Stomach (tissue), 19 donors: ENCODE measurements at places on chromosomes 13 and 19.

- H3K27ac ChIP-seq, result no peak overlapping the region
- H3K36me3 ChIP-seq, result peaks cover 70% of the 10 kb centered on the region
- no peaks in the 10 kb centered on the region for H3K4me1 ChIP-seq
- no peak overlapping the region for H3K4me3 ChIP-seq
- DNase-seq, result no peak
Observed at GRCh38 chr13:113831061-113831460, 32.8 kb downstream of the GAS6 start.

GRCh38 chr19:40174092-40174491 is 17.1 kb upstream of the MAP3K10 start:
- DNase-seq, result no peak
- no peaks in the 10 kb centered on the region for H3K27me3 ChIP-seq
- no peak overlapping the region for H3K27ac ChIP-seq
- H3K4me1 ChIP-seq, result no peaks in the 10 kb centered on the region

- no peak overlapping the region for H3K27ac ChIP-seq
- no peak for DNase-seq
- H3K27me3 ChIP-seq, result no peaks in the 10 kb centered on the region
- no peak overlapping the region for H3K4me3 ChIP-seq
- H3K36me3 ChIP-seq, result no peaks in the 10 kb centered on the region
- H3K4me1 ChIP-seq, result no peaks in the 10 kb centered on the region
Observed at GRCh38 chr13:30704596-30704995, 30.7 kb upstream of the ALOX5AP start.

- H3K4me3 ChIP-seq, result no peak overlapping the region
- H3K4me1 ChIP-seq, result no peaks in the 10 kb centered on the region
- no peak for DNase-seq
- H3K36me3 ChIP-seq, result no peaks in the 10 kb centered on the region
- no peak overlapping the region for H3K27ac ChIP-seq
- H3K27me3 ChIP-seq, result no peaks in the 10 kb centered on the region
Observed at GRCh38 chr13:31394506-31394905, 194.7 kb downstream of the B3GLCT start.

DNA sequence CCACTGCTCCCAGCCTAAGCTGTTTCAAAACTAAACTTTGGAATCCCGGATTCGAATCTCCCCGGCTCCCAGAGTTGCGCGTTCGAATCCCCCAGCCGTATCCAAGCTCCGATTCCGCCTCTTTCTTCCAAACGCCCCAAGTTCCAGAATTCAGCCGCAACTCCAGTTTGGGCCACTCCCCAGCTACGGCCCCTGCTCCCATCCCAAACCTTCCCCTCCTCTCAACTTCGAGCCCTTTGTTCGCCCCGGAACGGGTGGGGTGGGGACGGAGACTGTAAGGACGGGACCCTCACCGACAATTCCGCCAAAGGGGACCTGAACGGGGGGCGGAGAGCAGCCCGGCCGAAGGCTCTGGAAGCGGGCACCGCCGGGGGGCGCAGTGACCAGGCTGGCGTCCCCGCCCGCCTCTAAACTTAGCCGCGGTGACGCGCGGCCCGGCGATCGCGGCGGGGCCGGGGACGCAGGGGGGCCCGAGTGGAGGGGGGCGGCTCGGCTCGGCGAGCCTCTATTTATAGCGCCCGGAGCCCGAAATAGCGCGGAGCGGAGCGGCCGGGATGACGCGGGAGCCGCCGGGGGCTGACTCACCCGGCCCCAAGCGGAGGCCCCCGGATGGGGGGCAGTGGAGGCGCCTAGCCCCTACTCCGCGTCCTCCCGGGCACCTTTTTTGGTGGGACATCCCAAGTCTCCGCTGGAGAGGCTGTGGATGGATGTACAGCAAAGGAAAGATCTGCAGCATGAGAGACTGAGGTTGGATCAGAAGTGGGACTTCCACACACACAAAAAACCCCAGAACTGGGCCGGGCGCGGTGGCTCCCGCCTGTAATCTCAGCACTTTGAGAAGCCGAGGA is 4.9 kb upstream of the ERCC1 start:
- H3K4me3 ChIP-seq, result peak overlapping the region; percentile 41
- H3K4me1 ChIP-seq, result peaks cover 26% of the 10 kb centered on the region
- DNase-seq, result peak; percentile 82
- no peak overlapping the region for H3K27ac ChIP-seq

DNA sequence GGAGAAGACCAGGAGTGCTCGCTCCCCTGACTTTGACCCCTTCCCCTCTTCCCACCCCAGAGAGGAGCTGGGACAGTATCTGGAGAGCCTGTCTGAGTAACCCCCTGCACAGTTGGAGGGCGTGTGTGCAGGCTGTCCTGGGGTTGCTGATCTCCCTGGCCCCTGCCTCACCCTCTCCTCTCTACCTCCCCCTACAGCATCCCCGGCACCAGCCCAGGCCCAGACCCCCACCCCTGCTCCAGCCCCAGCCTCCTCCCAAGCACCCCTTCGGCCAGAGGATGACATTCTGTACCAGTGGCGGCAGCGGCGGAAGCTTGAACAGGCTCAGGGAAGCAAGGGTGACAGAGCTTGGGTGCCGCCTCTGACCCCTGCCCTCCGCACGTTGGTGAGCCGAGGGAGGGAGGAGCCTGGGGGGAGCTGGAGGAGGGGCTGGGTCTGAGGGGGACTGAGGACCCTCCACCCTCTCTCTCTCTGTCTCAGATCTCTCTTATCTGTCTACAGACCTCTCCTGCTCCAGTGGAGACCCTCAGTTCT is 8.7 kb downstream of the PROSER3 start:
- H3K27me3 ChIP-seq, result no peaks in the 10 kb centered on the region
- H3K27ac ChIP-seq, result no peak overlapping the region
- peaks cover 17% of the 10 kb centered on the region for H3K36me3 ChIP-seq
- DNase-seq, result no peak
- no peak overlapping the region for H3K4me3 ChIP-seq

GRCh38 chr19:4303819-4304537 is 420 bp upstream of the FSD1 start:
- no peak overlapping the region for H3K27ac ChIP-seq
- no peak for DNase-seq
- H3K27me3 ChIP-seq, result peaks cover 50% of the 10 kb centered on the region
- no peaks in the 10 kb centered on the region for H3K36me3 ChIP-seq
- H3K4me1 ChIP-seq, result peaks cover 10% of the 10 kb centered on the region

DNA sequence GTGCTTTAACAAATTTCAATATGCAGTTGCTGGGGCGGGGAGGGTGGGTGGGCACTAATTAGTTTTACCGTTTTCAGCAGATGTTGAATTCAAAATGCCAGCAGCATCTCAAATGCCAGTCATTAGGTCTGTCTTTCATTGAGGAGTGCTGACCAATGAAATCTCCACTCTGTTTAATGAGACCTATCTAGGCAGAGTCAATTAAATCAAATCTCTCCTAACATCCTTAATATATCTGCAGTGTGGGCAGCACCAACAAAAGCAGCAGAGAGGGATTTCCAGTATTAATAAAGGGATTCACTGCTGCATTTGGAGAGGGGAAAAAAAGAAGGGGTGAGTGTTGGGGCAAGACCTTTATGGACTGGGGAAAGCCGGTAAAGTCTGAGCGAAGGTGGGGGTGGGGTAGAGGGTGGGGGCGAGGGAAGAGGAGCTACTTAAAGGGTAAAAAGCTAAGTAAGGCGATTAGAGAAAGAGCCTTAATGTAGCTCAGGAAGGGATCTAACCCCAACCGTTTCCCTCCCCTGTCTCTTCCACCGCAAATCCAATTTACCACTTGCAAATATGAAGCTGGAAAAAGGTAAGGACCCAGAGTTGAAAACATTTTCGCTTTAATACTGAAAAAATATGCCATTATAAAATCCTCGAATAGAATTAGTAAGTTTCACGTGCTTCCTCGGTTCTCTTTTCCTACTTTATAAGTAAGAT is 4.5 kb downstream of the SLITRK1 start:
- no peak overlapping the region for H3K4me3 ChIP-seq
- H3K27me3 ChIP-seq, result no peaks in the 10 kb centered on the region
- peaks cover 8% of the 10 kb centered on the region for H3K4me1 ChIP-seq
- H3K36me3 ChIP-seq, result no peaks in the 10 kb centered on the region
- no peak overlapping the region for H3K27ac ChIP-seq

GRCh38 chr13:98556968-98557631 is 19.8 kb downstream of the STK24 start:
- DNase-seq, result peak; percentile 85
- H3K4me1 ChIP-seq, result peaks cover 41% of the 10 kb centered on the region
- H3K4me3 ChIP-seq, result no peak overlapping the region
- no peaks in the 10 kb centered on the region for H3K27me3 ChIP-seq
- no peaks in the 10 kb centered on the region for H3K36me3 ChIP-seq

DNA sequence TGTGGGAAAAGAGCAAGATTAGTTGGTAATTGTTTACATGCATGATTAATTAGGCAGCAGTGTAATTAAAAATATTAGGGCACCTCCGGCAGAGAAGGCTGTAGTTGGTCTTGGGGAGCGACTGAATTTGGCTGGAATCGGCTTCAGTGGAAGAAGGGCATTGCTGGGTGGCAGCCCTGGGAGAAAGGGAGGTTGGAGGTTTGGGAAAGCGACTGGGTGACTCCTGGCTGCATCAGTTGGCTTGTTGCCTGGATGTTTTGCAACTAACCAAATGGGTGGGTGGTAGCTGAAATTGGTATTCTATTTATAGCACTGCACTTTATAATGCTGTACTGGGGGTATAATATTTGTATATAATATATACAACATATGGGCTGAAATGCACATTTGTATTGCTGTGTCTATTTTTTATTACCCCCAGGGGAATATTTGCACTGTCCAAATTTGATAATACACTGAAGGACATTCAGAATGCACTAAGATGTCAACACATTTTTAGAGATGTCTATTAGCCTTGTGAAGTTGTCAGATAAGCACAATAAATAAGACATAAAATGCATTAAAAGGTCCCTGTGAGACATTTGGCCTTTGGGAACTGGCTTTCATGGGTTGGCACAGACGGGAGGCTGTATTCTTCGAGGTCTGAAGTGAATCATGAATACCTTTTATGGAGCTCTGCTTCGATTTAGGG is 1.7 kb downstream of the B3GLCT start:
- no peaks in the 10 kb centered on the region for H3K27me3 ChIP-seq
- DNase-seq, result peak; percentile 52
- H3K36me3 ChIP-seq, result no peaks in the 10 kb centered on the region

GRCh38 chr13:100542826-100543156 is 45.8 kb downstream of the GGACT start:
- H3K4me3 ChIP-seq, result no peak overlapping the region
- DNase-seq, result peak; percentile 43
- no peak overlapping the region for H3K27ac ChIP-seq
- H3K27me3 ChIP-seq, result no peaks in the 10 kb centered on the region
- no peaks in the 10 kb centered on the region for H3K4me1 ChIP-seq
- no peaks in the 10 kb centered on the region for H3K36me3 ChIP-seq

- peak overlapping the region; percentile 77 for H3K27ac ChIP-seq
- no peaks in the 10 kb centered on the region for H3K27me3 ChIP-seq
- H3K4me1 ChIP-seq, result peaks cover 34% of the 10 kb centered on the region
- peaks cover 21% of the 10 kb centered on the region for H3K36me3 ChIP-seq
- peak overlapping the region; percentile 2 for H3K4me3 ChIP-seq
- DNase-seq, result peak; percentile 80
Observed at GRCh38 chr13:79393564-79394249, 12.3 kb downstream of the RBM26 start.

DNA sequence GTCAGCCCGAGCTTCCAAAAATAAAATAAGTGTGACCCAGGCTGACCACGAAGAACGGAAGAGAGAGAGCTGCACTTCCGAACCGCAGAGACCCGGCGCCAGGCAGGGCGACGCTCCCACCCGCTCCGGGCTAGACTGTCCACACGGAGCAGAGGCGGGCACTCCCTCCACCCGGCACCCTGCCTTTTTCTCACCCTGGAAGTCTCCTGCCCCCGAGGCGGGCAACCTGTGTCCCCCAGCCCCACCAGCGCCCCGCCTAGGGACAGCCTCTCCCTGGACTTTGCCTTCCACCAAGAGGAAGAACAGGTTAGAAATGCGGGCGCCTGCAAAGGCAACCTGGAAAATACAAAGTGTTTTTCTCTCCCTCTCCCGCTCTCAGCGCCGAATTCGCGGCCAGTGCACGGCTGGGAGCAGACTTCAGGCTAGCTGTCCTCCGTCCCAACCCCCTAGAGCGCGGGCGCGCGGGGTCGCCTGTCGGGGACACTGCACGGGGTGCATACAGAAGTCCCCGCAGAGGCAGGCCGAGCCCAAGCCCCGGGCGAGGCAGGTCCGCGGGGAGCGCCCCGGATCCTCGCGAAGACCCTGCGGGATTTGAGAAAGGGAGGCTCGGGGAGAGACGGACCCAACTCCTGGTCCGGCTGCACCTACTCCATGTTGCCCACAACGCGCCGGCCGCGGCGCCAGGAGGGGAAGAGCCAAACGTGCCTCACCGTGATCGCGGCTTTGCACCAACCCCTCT is 845 bp downstream of the SPRY2 start:
- peak overlapping the region; percentile 94 for H3K27ac ChIP-seq
- peaks cover 26% of the 10 kb centered on the region for H3K4me1 ChIP-seq
- DNase-seq, result peak; percentile 77
- no peaks in the 10 kb centered on the region for H3K27me3 ChIP-seq
- H3K36me3 ChIP-seq, result no peaks in the 10 kb centered on the region

DNA sequence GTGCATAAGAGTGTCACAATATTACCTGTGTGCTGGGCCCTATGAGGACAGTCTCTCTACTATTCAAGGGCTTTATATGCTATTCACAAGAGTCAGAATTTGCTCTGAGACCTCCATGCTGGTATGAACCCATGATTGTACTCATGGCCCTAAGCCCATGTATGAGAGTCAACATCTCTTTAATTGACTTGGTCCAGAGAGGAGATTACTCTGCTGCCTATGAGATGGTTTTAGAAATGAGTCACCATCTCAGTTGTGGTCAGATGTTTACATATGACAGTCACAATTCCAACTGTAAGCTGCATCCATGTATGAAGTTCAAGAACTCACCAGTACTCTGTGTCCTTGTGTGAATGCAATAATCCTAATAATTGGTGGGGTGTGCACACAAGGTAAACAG is 19.9 kb upstream of the ZNF208 start:
- H3K36me3 ChIP-seq, result no peaks in the 10 kb centered on the region
- no peak overlapping the region for H3K4me3 ChIP-seq
- H3K4me1 ChIP-seq, result no peaks in the 10 kb centered on the region

DNA sequence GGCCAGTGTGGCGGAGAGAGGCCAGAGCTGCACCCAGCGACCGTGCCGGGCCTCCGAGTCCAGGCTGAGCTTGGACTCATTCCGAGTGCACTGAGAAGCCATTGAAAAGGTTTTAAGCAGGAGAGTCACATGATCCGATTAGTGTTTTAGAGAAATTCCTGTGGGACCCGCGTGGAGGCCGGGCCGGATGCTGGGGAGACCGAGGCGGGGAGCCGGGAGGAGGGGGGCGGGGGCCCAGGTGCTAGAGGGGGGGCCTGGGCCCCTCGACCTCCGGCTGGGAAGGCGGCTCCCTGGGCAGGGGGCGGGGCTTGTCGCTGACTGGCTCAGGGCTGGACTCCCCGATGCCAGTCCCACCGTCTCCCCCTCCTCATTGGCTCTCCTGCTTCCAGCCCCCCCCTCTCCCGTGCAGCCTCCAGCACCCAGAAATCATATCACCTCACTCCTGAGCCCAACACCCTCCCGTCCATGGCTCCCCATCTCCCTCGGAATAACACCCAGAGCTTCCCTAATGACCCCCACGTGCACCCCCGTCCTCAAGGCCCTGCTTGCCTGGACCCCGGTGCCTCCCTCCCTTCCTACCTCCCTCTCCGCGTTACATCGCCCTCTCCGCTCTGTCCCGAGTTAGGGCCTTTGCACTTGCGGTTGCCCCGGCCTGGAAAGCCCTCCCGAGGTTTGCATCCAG is 5.2 kb upstream of the ZNF579 start:
- H3K27ac ChIP-seq, result peak overlapping the region; percentile 81
- H3K36me3 ChIP-seq, result no peaks in the 10 kb centered on the region
- peaks cover 37% of the 10 kb centered on the region for H3K4me1 ChIP-seq
- DNase-seq, result peak; percentile 76
- H3K27me3 ChIP-seq, result no peaks in the 10 kb centered on the region

GRCh38 chr19:22545751-22546150 is 88.4 kb upstream of the ZNF492 start:
- H3K27me3 ChIP-seq, result no peaks in the 10 kb centered on the region
- peak; percentile 66 for DNase-seq
- H3K27ac ChIP-seq, result no peak overlapping the region
- no peaks in the 10 kb centered on the region for H3K36me3 ChIP-seq
- H3K4me1 ChIP-seq, result no peaks in the 10 kb centered on the region
- H3K4me3 ChIP-seq, result no peak overlapping the region
